ENCODE measurements at places on chromosomes 7 and 10.

GRCh38 chr10:22489467-22489866 lies 144.2 kb downstream of the SPAG6 start:
- DNase-seq = no peak

DNA sequence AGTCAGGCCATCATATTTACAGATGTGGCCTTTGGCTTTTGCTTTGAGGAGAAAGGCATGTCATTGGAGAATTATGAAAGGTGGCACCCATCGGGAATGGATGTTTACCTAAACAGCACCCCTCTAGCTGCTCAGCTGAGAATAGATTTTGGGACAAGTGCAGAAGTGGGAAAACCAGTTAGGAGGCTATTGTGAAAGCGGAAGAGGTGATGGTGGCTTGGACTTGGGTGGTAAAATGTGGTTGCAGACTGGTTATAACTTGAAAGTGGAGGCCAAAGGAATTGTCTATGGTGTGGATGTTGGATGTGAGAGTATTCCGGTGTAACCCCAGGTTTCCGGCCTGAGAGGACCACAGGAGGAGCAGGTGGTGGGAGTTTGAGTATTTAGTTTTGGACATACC lies 5.2 kb upstream of the SLC12A9 start:
- DNase-seq = no peak

DNA sequence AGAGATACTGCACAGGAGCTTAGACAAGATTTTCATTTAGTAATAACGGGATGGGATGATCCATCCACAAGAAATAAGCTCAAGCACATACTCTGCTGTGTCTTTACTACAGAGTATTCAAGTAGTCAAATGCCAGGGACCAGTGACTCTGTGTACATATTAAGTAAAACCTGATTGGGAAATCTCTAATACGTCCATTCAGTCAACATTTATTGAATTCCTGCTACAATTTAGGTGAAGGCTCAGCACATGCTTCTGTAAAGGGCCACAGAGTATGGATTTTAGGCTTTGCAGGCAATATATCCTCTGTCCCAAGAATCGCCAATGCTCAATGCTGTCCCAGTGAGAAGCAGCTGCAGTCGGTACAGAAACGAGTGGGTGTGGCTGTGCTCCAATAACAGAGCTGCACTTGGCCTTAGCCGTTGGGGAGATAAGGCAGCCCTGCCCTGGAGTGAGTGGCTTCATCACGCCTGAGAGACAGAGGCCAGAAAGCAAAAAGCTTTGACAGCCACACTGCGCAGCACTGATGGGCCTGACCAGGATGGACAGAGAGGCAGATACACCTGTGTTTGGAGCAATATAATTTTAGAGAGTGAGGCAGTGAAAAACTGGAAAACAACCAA lies 186.8 kb downstream of the PARD3 start:
- DNase-seq = peak; percentile 86

DNA sequence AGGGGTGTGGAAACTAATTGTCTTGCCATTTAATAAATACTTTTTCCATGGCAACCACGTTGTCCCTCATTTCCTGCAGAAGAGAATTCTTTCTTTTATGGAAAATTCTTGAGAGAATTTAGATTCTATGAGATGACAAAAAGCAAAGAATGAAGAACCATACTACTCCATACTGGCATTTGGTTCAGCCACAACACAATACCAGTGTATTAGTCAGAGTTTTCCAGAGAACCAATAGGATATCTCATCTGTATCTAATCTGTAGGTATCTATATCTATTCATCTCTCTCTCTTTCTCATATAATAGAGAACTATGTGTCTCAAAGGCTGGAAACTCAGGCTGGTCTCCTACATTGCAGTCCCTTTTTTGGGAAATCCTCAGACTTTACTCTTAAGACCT lies 44.6 kb upstream of the NAMPT start:
- no peak for DNase-seq

GRCh38 chr7:106038916-106039315 lies 73.2 kb downstream of the SYPL1 start:
- no peak for DNase-seq

- DNase-seq = no peak
Measured at GRCh38 chr10:61136139-61136538, 192.2 kb upstream of the RHOBTB1 start.

GRCh38 chr10:46024948-46025347 lies 5.5 kb downstream of the NCOA4 start:
- DNase-seq = no peak

DNA sequence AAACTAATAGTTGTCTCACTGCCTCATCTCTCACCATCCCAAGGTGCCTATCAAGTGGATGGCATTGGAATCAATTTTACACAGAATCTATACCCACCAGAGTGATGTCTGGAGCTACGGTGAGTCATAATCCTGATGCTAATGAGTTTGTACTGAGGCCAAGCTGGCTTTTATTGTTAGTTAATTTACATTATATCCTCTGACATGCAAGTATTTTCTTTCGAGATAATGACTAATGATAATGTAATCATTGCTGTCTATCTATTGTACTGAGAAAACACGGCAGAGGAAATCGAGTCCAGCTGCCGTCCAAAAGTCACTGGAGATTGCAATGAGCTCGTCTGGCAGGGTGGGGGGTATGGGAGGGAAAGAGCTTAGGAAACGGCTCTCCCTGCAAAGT lies 172.4 kb upstream of the LANCL2 start:
- DNase-seq = peak; percentile 86

GRCh38 chr7:39904077-39904486 lies 46.0 kb upstream of the CDK13 start:
- DNase-seq = no peak

GRCh38 chr7:99504281-99504602 lies 220 bp upstream of the ZKSCAN5 start:
- peak; percentile 99 for DNase-seq

GRCh38 chr10:24039897-24040296 lies 169.0 kb upstream of the KIAA1217 start:
- DNase-seq = no peak

Measured in lung (tissue), 17 donors.